ENCODE measurements at places on chromosomes 3 and 15. TPM values are rescaled to one million over a fixed set of nuclear protein-coding genes. Genes with fewer than 3 reads are reported as not detected.

The FBXO40 gene
- not detected for total RNA-seq

The FAN1 gene
- 15.3 TPM for total RNA-seq

The SEC62 gene
- total RNA-seq: 113 TPM

The CYP19A1 gene
- total RNA-seq: not detected

The DOCK3 gene
- total RNA-seq: 1.1 TPM

The CRYBG3 gene
- 2.4 TPM for total RNA-seq

DNA sequence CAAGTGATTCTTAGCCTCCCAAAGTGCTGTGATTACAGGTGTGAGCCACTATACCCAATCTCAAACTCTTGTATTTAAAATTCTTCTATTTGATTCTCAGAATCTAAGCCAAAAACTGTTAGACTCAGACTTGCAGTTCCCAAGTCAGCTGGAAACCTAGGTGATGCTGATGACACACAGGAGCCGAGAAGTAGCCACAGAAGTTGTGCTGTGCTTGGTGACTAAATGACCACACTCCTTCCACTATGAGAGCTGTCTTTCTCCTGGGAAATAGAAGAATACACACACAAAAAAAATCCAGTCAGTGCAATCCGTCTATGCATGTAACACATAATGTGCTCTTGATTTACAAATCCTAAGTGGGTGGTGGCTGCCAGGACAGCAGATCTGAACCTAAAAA, 33.9 kb downstream of the ILDR1 start:
- DNase-seq: no peak

DNA sequence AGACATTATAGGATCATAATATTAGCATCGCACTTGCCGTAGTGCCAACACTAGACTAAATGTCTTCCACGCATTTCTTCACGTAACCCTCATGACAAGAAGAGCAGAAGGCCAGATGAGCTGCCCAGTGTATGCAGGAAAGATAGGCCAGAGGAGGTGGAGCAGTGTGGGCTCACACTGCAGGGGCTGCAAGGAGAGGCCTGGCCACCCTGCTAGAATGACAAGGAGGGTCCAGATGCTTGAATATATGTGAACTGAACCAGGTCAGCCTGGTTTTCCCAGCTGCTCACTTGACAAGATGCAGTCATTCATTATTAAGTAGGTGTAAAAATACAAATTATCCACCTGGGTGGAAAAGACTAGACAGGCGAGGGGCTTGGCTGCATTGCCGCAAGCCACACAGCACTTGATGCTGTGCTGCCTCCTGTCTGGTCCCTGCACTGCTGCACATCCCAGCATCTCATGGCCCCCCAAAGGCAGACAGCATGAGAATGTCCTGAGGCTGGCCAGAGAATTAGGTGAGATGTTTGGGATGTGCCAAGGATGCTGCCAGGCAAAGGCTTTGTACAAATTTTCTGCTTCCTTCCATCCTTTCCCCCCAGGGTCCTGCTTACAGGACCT, 115.2 kb downstream of the NTRK3 start:
- no peak for DNase-seq

GRCh38 chr3:46100812-46101211, 73.5 kb upstream of the XCR1 start:
- DNase-seq: no peak

DNA sequence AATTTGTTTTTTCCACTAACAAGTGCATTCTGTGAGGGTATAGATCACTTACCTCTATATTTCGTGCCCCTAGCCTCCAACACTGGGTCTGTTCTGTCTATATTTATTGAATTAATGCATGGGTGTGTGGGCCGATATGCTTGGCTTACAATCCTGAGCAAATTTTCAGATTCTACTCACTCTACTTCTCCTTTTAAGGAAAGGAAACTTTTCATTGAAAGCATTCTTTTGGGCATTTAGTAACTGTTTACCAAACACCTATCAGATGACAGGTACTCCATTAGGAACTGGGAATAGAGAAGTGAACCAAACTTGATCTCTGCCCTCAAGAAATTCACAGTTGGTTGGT, 60.5 kb downstream of the TLE3 start:
- DNase-seq: no peak

- DNase-seq: no peak
Observed at GRCh38 chr3:53420831-53421230, 73.5 kb upstream of the DCP1A start.

GRCh38 chr3:135966271-135966961, 888 bp downstream of the PPP2R3A start:
- no peak for DNase-seq

DNA sequence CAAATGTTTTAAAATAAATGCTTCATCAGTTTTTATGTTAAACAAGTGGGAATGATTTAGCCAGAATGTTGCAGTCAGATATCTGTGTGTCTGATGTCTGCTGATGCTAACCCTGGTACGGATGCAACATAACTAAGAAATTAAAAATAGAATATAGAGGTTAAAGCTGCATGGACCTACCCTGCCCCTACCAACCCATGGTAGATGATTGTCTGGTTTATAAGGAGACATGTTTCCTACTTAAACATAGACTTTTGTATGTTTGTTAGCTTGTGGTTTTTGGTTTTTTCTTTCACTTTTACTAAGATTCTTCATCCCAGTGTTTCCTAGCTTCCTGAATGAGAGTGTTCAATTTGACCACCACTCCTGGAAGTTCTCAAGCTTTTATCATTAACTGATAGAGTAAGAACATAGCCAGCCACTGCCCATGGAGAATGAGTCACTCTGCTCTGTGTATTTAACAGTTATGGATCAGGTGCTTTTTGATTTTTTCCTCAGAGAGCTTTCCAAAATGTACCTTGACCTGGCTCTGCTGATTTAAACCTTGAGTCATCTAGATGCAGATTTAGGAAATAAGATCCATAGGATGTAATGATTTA, 70.7 kb upstream of the VEPH1 start:
- DNase-seq: no peak

GRCh38 chr3:45208586-45208985, 17.5 kb downstream of the TMEM158 start:
- DNase-seq: no peak

DNA sequence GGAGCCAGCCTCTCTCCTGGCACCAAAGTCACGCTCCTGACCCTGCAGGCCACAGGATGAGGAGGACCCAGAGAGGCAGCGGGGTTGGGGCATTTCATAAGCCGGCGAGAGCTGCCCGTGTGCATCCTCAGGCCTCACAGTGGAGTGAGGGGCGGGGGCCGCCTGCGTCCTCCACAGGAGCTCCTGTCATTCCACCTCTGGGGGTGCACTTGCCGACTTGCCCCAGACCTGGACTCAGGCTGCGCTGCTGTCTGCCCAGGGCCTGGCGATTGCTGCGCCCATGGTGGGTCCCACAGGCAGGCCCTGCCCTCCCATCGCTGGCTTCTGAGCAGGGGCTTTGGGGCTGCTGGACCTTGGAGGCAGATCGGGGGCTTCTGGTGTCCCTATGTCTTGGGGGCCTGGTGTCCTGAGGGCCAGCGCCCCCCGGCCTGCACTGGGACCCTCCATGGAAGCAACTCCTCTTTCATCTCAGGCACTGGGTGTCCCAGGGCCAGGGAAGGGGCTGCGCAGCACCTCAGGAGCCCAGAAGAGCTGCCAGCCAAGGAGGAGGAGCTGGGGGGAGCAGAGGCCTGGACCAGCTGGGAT, 184.0 kb downstream of the GOLGA6L6 start:
- DNase-seq: peak; percentile 57

DNA sequence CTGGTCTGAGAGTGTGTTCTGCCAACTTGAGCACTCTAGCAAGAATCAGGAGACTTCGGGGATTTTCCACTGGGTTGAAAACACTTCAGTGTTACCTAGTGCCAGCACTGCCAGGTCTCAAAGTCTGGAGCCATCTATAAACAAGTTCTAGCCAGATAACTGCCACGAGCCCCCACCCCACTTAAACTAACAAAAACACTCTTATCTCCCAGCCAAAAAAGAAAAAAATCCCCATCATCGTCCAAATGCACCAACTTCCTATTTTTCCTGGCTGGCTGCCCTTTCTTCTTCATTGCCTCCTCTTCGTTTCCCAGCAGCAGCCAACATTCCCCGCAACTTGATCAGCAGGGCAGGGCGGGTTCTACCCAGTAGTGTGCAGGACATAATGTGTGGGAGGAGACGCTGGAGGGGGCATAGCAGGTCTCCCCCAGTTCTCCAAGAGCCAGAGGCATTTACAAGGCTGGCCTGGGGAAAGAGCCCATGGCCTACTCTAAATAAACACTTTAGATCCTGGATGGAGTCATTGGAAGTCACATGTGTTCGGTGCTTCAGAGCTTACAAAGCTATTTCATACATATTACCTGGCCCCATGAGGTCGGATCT, 29.5 kb downstream of the C2CD4B start:
- no peak for DNase-seq

DNA sequence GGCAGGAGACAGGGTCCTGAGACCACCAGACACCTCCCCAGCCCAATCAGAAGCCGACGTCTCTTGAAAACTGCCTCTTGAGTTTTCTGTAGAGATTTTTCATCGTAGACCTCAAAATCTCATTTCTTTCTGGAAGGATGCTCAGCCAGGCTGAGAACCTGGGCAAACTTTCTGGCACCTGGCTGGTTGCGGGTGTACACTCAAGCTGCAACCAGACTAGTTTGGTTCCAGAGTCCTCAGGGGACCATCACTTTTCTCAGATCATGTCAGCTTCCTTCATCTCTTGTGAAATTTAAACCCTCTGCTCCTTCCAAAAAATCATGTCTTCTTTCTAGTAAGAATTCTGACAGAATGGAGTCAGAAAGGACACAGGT, 45.1 kb downstream of the CMTM7 start:
- no peak for DNase-seq

- peak; percentile 14 for DNase-seq
Observed at GRCh38 chr3:48157950-48158376, 30.3 kb downstream of the CDC25A start.

DNA sequence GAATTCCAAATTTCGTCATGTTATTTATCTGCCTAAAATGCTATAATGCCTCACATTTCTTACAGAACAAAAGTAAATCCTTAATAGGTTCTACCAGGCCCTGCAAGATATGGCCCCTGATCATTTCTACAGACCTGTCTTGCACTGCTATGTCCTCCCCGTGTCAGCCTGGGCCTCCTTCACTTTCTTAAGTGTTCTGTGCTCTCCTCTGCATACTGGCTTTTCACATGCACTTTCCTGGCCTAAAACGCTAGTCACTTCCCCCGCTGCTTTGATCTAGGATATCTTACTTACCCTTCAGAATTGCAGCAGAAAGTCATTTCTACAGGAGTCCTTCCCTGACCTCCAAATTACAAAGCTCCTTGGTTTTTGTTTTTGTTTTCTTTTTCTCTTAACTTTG, 551.3 kb downstream of the NSUN3 start:
- no peak for DNase-seq

DNA sequence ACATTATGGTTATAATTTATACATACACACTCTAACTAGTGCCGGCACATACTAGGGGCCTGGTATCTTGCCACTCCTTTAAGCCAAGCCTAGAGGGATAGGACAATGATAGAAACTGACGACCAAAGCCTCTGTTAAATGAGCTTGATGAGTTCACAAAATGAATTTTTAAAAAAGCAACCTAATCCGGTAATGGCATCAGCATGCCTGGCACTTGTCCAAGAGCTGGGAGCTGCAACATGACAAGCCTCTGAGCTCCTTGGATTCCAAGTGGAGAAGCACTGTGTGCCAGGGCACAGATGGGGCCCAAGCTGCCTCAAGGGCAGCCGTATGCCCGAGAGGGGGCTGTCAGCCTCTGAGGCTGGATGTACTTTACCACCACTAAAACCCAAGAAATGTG, 9.7 kb downstream of the ETV5 start:
- DNase-seq: no peak

- DNase-seq: no peak
Observed at GRCh38 chr3:13159890-13160289, 86.7 kb upstream of the IQSEC1 start.

DNA sequence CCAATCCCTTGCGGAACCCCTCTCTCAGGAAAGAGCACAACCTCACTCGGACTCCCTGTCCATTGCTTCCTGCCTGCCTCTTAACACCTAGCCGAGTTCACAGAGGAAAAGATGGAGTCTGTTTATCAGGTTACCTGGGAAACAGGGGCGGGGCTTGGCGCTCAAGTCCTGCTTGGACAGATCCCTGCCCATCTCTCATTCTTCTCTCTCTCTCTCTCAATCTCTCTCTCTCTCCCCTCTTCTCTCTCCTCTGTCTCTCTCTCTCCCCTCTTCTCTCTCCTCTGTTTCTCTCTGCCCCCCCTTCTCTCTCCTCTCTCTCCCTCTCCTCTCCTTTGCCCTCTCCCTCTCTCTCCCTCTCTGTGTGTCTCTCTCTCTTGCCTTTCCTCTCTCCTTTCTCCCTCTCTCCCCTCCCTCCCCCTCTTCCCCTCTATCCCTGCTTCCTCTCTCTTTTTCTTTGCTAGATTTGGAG, at the start of gene EFHB:
Gene EFHB (minus strand): TSS at position 120 of the 469 bp plus-strand sequence. CDS start 199 bp downstream, outside the sequence.
- no peak for DNase-seq

- DNase-seq: no peak
Observed at GRCh38 chr15:68785541-68785940, 35.2 kb downstream of the ANP32A start.

DNA sequence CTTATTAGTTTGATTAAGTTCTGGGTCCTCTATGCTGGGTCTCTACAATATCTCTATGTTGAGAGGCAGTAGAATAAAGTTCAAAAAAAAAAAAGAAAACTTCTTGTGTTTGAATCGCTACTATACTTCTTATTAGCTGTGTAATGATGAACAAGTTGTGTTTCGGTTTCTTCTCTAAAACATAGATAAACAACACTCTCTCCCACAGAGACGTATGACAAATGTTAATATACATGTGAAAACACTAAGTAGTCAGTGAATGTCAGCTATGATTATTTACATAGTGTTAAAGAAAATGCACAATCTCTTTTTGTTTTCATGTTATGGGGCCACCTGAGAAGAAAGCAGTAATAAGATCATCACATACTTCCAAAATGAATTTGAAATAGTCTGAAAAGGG, 45.3 kb downstream of the ACAP2 start:
- DNase-seq: no peak

DNA sequence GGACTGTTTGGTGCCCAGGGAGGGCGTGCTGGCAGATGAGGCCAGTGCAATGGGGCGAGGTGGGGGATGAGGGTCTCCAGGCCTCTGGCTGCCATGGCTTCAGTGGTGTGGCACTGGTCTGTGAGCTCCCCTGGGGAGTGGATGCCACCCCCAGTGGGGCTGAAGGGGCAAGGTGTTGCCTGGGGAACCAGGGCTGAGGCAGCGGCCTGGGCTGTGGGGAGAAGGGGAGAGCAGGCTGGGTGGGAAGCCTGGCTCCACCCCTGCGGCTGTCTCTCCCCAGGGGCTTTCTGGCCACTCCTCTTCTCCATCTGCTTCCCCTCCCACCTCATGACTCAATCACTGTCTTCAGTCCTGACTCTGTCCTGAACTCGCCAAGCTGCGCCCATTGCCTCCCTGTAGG, 88.4 kb upstream of the TLE3 start:
- no peak for DNase-seq

DNA sequence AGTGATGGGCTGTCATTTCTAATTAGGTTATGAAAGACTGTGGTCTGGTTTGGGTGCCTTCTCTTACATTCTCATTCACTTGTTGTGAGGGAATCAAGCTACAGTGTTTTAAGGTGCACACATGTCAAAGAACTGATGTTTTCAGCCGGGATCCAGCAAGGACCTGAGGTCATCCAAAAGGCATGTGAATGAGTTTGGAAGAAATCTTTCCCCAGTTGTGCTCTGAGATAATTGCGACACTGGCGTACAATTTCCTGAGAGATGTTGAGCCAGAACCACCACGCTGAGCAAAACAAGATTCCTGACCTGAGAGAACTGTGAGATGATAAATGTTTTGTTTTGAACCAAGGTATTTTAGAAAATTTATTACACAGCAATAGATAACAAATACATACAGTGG, 295.3 kb upstream of the SLITRK3 start:
- no peak for DNase-seq

GRCh38 chr15:85316244-85316934, 64.0 kb upstream of the AKAP13 start:
- no peak for DNase-seq
